ENCODE measurements at places on chromosomes 5 and 9. TPM values are rescaled to one million over a fixed set of nuclear protein-coding genes. Genes with fewer than 3 reads are reported as not detected.

GRCh38 chr5:178774866-178775539, 44.5 kb upstream of the ZNF354A start:
- peaks cover 2% of the 10 kb centered on the region for H3K4me1 ChIP-seq
- H3K4me3 ChIP-seq: no peak overlapping the region
- no peak for DNase-seq
- H3K27ac ChIP-seq: no peak overlapping the region
- no peaks in the 10 kb centered on the region for H3K27me3 ChIP-seq

- H3K27ac ChIP-seq: no peak overlapping the region
- H3K36me3 ChIP-seq: no peaks in the 10 kb centered on the region
- DNase-seq: no peak
- no peak overlapping the region for H3K4me3 ChIP-seq
These were observed 2.5 kb downstream of the SLC6A18 start for GRCh38 chr5:1227667-1228066.

Gene ALDH1A1
- not detected for total RNA-seq

DNA sequence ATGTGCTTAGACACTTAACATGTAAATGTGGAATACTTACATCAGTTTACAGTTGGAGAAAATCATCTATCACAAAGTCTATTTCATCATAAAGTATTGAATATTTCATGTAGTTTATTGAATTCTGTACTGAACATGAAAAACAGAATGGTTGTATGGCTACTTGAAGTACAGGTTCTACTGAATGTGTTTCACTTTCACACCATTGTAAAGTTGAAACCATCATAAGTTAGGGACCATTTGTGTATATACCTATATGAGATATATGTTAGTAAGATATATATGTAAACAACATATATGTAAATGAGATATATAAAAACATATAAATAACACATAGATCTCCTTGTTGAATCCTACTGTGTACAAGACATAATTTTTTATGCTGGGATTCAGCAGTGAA, 63.0 kb upstream of the TAF11L2 start:
- H3K4me1 ChIP-seq: no peaks in the 10 kb centered on the region
- no peak for DNase-seq
- H3K4me3 ChIP-seq: no peak overlapping the region
- no peaks in the 10 kb centered on the region for H3K36me3 ChIP-seq
- H3K27me3 ChIP-seq: no peaks in the 10 kb centered on the region

DNA sequence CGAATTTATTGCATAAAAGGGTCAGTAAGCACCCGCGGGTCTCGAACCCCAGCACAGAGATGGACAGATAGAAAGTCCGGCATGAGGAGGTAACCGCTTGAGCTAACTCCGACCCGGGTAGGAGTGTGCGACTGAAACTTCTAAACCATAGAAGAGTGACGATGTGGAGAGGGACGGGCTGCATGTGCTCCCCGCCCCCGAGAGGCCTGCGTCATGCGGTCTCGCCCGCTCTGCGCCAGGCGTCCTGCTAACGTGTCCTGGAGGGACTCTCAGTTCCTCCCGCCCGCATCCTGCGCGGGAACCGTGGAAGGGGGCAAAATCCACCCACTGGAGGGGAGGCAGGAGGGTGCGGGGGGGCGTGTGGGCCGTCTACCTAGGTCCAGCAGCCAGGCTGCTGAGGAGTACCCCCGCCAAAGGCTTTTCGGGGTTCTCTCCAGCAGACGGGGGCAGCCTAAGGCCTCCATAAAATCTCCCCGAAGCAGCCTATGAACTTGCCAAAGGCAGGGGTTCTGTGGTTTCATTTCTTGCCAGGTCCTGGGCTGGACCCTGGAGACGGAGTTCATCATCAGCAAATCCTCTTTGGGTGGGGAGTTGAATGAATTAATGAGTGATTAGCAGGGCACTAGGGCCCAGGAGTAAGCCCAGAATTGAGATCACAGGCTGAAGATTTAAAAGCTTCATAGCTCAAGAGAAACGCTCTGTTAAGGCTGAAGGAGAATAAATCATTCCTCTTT, 51.9 kb downstream of the TGFBI start:
- H3K27me3 ChIP-seq: peaks cover 55% of the 10 kb centered on the region
- H3K4me3 ChIP-seq: peak overlapping the region; percentile 78
- peaks cover 12% of the 10 kb centered on the region for H3K4me1 ChIP-seq
- no peaks in the 10 kb centered on the region for H3K36me3 ChIP-seq
- peak overlapping the region; percentile 83 for H3K27ac ChIP-seq

DNA sequence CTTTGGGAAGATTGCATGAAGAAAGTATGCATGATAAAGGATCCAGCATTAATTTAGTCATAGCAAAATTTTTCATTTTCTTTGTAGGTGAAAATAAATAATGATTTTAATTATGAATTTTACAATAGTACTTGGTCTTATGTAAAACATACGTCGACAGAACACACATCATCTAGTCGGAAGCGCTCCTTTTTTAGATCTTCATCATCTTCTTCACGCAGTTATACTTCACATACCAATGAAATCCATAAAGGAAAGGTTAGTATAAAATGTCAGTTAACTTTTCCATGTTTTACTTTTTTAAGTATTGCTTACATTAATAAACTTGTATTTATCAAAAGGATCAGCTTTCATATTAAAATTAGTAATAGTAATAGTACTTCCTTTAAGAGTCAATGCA, 35.8 kb downstream of the C7 start:
- H3K4me1 ChIP-seq: no peaks in the 10 kb centered on the region
- no peak overlapping the region for H3K27ac ChIP-seq
- DNase-seq: no peak
- no peak overlapping the region for H3K4me3 ChIP-seq
- peaks cover 2% of the 10 kb centered on the region for H3K27me3 ChIP-seq

Gene SLC4A9
- total RNA-seq: not detected
